ENCODE measurements at places on chromosomes 2 and 18. TPM values are rescaled to one million over a fixed set of nuclear protein-coding genes. Genes with fewer than 3 reads are reported as not detected.

GRCh38 chr2:24199968-24200590 lies 25.2 kb downstream of the FAM228A start:
- no peak for DNase-seq

DNA sequence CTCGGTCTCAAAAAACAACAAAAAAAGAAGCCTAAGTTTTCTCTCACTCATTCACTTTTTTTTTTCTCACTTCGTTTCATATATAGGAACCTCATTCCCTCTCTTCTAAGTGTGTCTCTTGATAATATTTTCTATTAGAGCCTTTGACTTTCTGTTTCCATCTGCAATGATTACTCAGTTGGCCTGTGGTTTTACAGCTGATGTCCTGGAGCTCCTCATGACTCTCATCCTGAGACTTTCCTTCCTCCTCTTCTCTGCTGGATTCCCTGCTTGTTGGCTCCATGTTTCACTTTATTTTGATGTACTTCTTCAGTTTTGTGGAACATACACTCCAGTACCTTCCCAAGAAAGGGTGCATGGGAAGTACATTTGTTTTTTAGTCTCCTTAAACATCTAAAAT lies 154.2 kb upstream of the GATA6 start:
- no peak for DNase-seq

Gene GREB1L
- 19.1 TPM for total RNA-seq

DNA sequence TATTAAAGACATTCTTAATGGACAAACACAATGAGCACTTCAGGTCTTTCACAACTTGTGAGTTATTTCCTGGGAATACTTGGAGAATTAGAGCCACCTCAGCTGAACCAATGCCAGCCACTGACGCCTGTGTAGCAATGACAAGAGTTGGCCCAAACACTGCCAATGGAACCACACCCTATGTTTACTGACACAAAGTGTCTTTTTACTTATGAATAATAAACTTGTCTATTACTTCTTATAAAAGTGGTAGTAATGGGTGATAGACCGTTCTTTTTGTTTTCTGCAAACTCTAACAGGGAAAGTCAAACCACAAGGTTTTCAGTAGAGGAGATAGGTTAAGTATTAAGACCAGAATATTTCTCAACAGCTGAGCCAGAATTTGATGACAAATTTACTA lies 12.5 kb upstream of the CHAC2 start:
- peak; percentile 82 for DNase-seq

DNA sequence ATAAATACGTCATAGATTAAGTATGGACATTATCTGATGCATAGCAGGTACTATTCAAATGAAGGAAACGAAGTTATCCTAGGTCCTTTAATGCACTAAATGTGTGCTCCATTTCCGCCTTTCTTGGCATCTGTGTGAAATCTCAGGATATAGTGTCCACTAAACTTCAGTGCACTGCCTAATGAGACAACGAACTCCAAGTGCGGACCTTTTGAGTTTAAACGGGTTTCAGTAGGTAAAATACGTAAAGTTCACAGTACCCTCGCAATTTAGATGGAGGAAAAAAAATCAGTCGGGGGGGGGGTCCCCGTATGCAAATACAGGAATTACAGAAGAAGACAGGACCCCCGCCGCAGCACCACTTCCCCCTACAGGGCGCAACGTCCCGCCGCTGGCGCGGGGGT lies 729 bp upstream of the REL start:
- DNase-seq, result no peak

- no peak for DNase-seq
These were observed 20.8 kb upstream of the PUM2 start for GRCh38 chr2:20371323-20372025.

DNA sequence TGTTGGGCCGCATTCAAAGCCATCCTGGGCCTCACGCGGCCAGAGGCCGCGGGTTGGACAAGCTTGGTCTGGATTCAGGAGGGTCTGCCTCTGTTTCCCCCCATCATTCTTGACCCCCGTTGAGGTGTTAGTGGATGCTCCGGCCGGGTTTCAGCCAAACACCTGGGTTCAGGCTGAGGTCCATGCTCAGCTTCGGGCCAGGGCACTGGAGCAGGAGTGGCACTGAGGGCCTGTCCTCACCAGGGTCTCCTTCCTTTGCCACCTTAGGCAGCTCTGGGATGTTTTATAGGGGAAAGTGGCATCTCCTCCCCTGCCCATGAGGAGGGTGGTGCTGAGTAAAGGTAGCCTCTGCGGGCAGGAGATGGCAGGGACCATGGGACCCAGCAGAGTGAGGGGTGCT lies 76.9 kb upstream of the SMAD2 start:
- no peak for DNase-seq

GRCh38 chr2:75495862-75496261 lies 64.9 kb downstream of the EVA1A start:
- no peak for DNase-seq

Gene NFE2L2
- total RNA-seq, result 68.2 TPM

Gene SNED1
- 16.4 TPM for total RNA-seq

GRCh38 chr2:220956429-220956828 lies 615.7 kb downstream of the EPHA4 start:
- no peak for DNase-seq

DNA sequence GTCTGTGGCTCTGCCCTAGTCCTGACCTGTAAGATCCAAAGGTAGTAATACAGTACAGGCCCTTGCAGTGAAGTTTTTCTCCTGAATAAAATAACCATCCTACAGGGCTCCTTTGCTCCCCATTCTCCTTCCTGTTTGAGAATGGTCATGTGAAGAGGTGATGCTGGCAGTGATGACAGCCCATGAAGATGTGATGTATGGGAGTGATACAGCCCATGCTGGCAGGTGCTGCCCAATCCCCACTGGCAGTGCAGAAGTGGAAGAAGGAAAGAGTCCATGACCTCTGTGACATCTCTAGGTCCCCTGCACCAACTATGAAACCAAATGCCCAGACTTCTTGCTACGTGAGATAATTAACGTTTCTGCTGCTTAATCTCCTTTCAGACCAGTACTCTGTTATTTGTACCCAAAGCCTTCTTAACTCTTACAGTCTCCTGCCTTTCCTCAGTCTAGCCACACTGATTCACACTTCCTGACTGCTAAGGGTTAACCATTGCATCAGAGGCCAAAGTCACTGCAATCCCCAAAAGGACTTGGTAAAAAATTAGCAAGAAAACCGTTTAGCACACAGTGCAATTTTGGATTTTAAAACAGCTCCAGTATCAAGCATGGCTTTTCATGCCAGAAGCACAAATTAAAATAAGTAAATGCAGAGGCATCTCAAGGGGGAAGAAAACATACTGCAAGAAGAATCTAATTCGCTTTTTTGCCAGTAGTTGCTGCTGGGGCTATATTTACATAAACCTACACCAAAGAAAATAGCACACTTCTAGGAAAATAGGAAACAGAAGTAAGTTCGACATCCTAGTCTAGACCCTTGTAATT lies 98.0 kb downstream of the STK39 start:
- DNase-seq, result no peak

DNA sequence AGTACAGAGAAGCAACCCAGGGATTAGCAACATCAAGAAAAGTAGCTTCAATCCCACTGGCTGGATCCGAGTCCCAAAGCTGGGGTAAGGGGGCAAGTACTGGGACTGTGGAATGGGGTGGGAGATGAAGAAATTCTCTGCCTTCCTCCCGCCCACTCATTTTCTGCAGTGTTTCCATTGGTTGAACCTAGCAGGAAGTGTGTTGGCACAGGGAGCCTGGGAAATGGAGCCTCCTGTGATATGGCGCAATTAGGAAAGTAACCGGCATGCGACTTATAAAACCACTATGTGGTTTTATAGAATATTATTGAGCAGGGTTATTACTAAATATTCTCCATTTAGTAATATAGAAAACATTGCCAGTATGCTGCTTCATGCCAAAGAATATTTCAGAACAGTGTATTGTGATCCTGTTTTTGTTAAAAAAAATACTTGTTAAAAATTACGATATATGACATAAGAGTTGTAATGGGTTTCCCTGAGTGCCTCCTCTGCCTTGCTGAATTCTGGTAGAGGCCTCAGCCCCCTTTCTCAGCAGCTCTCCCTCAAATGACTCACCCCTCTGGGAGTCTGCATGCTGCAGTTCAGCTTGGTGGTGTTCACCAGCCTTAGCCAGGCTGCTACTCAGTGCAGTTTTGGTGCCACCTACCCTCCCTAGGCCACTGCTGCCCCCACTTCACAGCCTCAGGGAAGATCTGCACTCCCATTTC lies 60.5 kb downstream of the HK2 start:
- DNase-seq, result peak; percentile 40

GRCh38 chr18:67730886-67731285 lies 214.4 kb upstream of the DSEL start:
- no peak for DNase-seq

DNA sequence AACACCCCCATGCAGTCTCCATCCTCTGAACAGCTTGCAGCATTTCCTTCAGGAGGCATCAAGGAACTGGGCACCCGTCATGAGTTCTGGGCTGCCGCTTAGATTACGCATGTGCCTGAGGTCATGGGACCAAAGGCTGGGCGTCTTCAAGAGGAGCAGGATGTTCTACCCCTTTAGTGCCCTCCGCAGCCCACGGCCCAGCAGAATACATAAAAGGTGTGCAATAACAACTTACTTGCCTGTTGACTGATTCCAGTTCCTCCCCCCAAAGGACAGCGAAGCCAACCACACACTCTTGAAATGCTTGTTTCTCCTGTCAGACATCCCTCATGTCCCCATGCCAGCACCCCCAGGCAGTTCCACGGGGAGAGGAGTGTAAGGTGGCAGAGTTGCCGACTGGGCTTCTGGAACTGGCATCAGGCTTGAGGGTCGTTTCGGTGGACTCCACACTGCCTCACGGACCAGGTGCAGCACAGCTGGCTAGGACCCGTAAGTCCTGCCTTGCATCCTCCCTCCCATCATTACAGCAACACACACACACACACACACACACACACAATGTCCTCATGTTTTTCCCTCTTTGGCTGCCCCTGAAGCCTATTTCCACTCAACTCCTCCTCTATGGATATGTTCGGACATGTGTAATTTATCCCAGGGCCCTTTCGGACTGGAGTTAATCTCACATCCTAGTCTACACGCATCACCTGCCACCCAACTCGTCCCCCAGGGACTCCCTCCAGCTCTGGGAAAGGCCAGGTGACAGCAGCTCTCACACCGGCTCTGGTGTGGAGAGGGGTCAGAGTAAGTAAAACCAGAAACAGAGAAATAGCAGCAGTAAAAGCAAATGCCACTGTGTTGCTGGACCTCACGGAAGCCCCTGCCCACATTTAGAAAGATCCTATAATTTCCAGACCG lies 200.7 kb downstream of the BCL11A start:
- DNase-seq, result no peak

Gene CD207
- not detected for total RNA-seq

- no peak for DNase-seq
These were observed 16.5 kb downstream of the CDH19 start for GRCh38 chr18:66587430-66587829.

Gene SAG
- total RNA-seq, result not detected

GRCh38 chr2:88637464-88637863 lies 10.2 kb upstream of the EIF2AK3 start:
- no peak for DNase-seq

- DNase-seq, result no peak
These were observed 41.6 kb downstream of the DDX1 start for GRCh38 chr2:15633043-15633970.

- DNase-seq, result peak; percentile 60
These were observed 16.5 kb downstream of the GATA6 start for GRCh38 chr18:22185771-22186386.

Gene CTAGE1
- 0.08 TPM for total RNA-seq

DNA sequence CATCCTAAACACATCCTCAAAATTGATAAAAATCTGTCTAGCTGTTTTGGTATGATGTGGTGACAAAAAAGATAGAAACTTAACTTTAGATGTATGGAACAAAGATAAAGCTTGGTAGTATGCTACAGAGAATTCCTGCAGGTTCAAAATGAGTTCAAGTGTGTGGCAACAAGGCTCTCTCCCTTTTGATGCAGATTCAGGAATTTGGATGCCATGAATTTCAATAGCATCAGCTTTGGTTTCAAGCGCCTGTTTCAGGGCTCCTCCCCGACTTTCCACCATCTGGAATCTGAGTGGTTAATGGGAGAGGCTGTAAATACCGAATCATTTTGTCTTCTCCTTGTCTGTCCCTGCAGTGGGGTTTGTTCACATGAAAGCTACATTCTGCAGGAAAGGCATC lies 180.6 kb downstream of the MTX2 start:
- no peak for DNase-seq

GRCh38 chr18:43277164-43277600 lies at the start of gene SYT4:
Gene SYT4 (minus strand): TSS chr18:43277490. CDS start chr18:43277281, 209 bp downstream.
- DNase-seq, result no peak

Gene GKN2
- total RNA-seq, result not detected

Gene PSMD14
- 33.3 TPM for total RNA-seq

Gene LAMA1
- total RNA-seq, result 1.1 TPM
